MG63 (cell line): ENCODE measurements at places on chromosomes 6 and 20. TPM values are rescaled to one million over a fixed set of nuclear protein-coding genes. Genes with fewer than 3 reads are reported as not detected.

Gene ABHD16B
- not detected in 2 replicates for total RNA-seq

Gene PGC
- not detected in 2 replicates for total RNA-seq

Gene MLN
- total RNA-seq = not detected in 2 replicates

Gene TRAPPC3L
- total RNA-seq = not detected in 2 replicates

Gene SNAP91
- not detected in 2 replicates for total RNA-seq

Gene STX11
- total RNA-seq = 0.35 and 1.3 TPM in 2 replicates

Gene HLA-DOA
- not detected in 2 replicates for total RNA-seq

Gene RNF182
- total RNA-seq = 0.23 and 0.42 TPM in 2 replicates

Gene PBOV1
- not detected in 2 replicates for total RNA-seq

Gene RTN4IP1
- 8.6 and 10.5 TPM in 2 replicates for total RNA-seq

Gene RNF217
- total RNA-seq = 7.4 and 10.6 TPM in 2 replicates

Gene CLPSL1
- total RNA-seq = not detected in 2 replicates

Gene AIF1
- total RNA-seq = not detected in 2 replicates

Gene HTR1E
- total RNA-seq = not detected in 2 replicates

Gene CDSN
- total RNA-seq = not detected in 2 replicates

Gene BPI
- not detected in 2 replicates for total RNA-seq

Gene DEFB127
- not detected in 2 replicates for total RNA-seq

Gene TRIM15
- total RNA-seq = not detected in 2 replicates

Gene BMP7
- total RNA-seq = 4.8 and 10.7 TPM in 2 replicates

Gene DEFB113
- total RNA-seq = not detected in 2 replicates

Gene HLA-F
- 8.0 and 12.9 TPM in 2 replicates for total RNA-seq

Gene GHRH
- total RNA-seq = not detected in 2 replicates

Gene ESR1
- total RNA-seq = 0.07 TPM in 1 of 2 replicates, not detected in the other

Gene ZFP64
- 5.2 and 15.2 TPM in 2 replicates for total RNA-seq

Gene MOXD1
- 1.9 and 2.9 TPM in 2 replicates for total RNA-seq

Gene RBBP8NL
- not detected in 2 replicates for total RNA-seq

Gene PPIL6
- 8.8 TPM in 1 of 2 replicates, not detected in the other for total RNA-seq

Gene PLN
- not detected in 2 replicates for total RNA-seq

Gene SLC35F1
- not detected in 2 replicates for total RNA-seq

Gene CST2
- not detected in 2 replicates for total RNA-seq

Gene PHACTR3
- not detected in 2 replicates for total RNA-seq

Gene GSTA3
- total RNA-seq = not detected in 2 replicates

Gene SIRPD
- total RNA-seq = not detected in 2 replicates

Gene PDE10A
- total RNA-seq = 0.10 and 1.3 TPM in 2 replicates

Gene EDN1
- 23.2 and 26.8 TPM in 2 replicates for total RNA-seq

Gene C6orf118
- total RNA-seq = not detected in 2 replicates

Gene SAMD10
- total RNA-seq = 0.07 and 3.9 TPM in 2 replicates

Gene GSTA5
- not detected in 2 replicates for total RNA-seq

Gene ULBP2
- total RNA-seq = 2.2 and 7.4 TPM in 2 replicates

Gene BPIFA1
- not detected in 2 replicates for total RNA-seq

Gene OPN5
- not detected in 2 replicates for total RNA-seq

Gene SLC4A11
- total RNA-seq = 0.20 TPM in 1 of 2 replicates, not detected in the other

Gene QRSL1
- total RNA-seq = 11.9 and 14.0 TPM in 2 replicates

Gene B3GAT2
- total RNA-seq = not detected in 2 replicates

Gene GSTA4
- total RNA-seq = 15.3 and 28.5 TPM in 2 replicates

Gene POM121L2
- not detected in 2 replicates for total RNA-seq

Gene MACROD2
- 0.66 TPM in 1 of 2 replicates, not detected in the other for total RNA-seq

Gene SNAP25
- total RNA-seq = not detected in 2 replicates

Gene OPRM1
- total RNA-seq = not detected in 2 replicates

Gene LY6G5B
- 0.42 and 1.1 TPM in 2 replicates for total RNA-seq

Gene GCNT2
- 5.6 and 6.4 TPM in 2 replicates for total RNA-seq

Gene BEND6
- total RNA-seq = 0.49 and 0.91 TPM in 2 replicates

Gene LY6G6D
- not detected in 2 replicates for total RNA-seq

Gene CENPW
- 0.67 and 30.4 TPM in 2 replicates for total RNA-seq

Gene PPP1R14C
- 3.3 and 3.6 TPM in 2 replicates for total RNA-seq

Gene PRSS35
- 0.72 and 1.2 TPM in 2 replicates for total RNA-seq
